ENCODE measurements at places on chromosomes 5 and 9.

DNA sequence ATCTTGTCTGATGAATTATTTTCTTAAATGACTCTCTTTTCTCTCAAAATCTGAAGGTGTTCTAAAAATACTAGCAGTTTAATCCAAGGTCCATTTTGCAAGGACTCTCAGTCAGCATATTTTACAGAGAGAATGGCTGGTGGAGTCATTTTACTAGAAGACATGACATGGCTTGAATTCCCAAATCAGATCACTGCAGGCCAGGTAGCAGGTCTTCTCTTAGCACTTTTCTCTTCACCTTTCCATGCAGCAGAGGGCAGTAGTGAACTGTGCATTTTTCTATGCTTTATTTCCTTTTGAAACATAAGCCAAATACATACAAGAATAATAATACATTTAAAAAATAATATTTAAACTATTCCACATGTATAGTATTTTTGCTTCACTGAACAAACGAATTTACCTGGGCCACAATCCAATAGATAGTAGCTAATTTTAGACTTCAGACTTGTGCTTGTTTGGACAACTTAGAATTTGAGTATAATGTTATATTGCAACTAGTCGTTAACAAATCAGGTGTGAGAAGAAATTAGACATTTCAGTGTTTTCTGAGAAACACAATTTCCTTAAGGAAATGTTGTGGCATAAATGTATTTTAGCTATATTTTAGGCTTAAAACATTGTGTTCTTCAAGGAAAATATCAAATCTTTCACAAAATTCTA, 289.4 kb upstream of the DAB2 start:
- no peaks in the 10 kb centered on the region for H3K36me3 ChIP-seq
- no peak overlapping the region for H3K4me3 ChIP-seq
- peak; percentile 74 for DNase-seq

DNA sequence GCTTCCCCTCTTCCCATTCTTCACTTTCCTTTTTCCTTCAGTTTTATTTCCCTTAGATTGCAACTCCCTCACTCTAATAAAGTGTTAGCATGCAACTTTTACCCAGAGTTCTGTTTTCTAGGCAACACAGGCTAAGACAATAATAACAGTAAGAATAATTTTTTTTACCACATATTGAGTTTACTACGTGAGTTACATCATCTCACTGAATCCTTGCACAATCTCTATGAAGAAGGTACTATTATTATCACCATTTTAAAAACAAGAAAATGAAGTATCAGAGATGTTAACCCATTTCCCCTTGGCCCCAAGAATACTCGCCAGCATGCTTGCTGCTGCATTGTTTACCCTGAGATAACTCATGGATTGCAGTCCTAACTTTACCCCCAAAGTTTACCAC, 53.7 kb upstream of the SMIM32 start:
- H3K4me1 ChIP-seq: peaks cover 9% of the 10 kb centered on the region
- no peak for DNase-seq

GRCh38 chr5:176901260-176902101, 2.3 kb upstream of the HK3 start:
- H3K4me3 ChIP-seq: no peak overlapping the region
- H3K4me1 ChIP-seq: peaks cover 21% of the 10 kb centered on the region
- peak overlapping the region; percentile 96 for H3K27ac ChIP-seq
- DNase-seq: no peak
- no peaks in the 10 kb centered on the region for H3K27me3 ChIP-seq
- H3K36me3 ChIP-seq: peaks cover 13% of the 10 kb centered on the region

DNA sequence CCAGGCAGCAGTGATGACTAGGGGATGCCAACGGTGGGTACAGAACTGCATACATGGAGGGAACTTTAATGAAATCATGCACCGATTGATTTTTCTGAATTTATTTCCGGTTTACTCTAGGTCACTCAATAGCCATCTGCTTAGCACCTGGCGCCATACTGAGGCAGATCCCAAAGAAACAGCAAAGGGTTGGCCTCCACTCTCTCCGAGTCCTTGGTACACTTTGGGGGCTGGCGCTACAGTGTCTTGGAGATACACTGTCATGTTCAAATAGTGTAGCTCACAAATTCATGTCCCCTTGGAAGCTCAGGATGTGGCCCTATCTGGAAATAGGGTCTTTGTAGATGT, 116.3 kb downstream of the BOD1 start:
- no peak for DNase-seq
- no peak overlapping the region for H3K4me3 ChIP-seq
- no peak overlapping the region for H3K27ac ChIP-seq
- H3K4me1 ChIP-seq: peaks cover 20% of the 10 kb centered on the region
- peaks cover 11% of the 10 kb centered on the region for H3K27me3 ChIP-seq
- no peaks in the 10 kb centered on the region for H3K36me3 ChIP-seq

DNA sequence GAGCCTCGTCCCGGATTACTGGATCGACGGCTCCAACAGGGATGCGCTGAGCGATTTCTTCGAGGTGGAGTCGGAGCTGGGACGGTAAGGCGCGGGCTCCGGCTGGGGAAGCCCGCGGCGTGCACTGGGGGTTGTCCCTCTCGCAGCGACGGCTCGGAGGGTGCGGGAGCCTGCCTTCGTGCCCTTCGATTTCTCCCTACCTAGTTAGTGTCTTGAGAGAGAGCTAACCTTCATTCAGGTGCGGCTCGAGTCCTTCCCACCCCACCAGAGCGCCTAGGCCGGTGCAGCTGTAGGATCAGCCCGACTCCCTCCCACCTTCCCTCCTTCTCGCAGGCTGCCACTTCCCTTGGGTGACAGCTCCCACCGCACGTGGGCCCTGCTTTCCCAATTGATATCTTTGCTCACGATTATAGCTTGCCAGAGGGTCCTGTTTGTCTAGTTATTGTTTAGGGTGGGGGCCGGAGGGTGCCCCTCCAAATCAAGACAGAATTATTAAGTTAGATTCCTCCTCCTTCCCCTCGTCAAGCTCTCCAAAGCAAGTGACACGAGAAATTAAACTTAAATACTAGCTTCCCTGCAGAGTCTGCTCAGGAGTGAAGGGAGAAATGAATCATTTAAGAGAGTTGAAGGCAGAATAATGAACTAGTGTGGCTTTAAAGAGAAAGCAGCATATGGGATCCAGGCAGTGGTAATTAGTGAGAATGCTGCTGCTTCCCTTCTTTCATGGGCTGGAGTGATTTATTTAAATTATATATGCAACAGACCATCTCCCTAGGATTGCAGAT, 569 bp downstream of the CAMK4 start:
- H3K27me3 ChIP-seq: no peaks in the 10 kb centered on the region
- H3K36me3 ChIP-seq: no peaks in the 10 kb centered on the region
- DNase-seq: no peak

DNA sequence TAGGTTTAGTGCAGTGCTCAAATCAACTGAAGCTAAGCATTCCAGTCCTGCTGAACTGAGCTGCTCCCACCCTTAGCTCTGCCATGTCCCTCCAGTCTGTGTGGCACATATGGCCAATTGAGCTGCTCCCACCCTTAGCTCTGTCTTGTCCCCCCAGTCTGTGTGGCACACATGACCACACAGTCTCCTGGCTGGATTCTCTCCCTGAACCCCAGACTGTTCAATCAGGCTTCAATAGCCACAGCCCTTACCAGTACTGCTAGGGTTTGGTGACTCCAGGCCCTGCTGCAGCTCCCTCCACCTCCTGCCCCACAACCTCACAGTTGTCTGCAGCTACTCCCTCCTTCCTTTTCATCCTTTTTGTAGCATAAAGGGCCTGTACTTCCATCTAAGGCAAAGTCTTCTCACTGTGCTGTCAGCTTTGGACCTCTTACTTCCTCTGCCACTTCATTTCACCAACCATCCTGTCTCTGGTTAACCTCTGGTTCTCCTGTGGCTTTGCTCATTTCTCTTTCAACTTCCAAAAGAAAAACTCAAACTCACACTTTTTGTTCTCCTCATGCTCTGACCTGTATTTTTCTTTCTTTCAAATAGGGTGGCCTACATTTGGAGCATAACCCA, 50.8 kb downstream of the ADAMTS12 start:
- H3K4me1 ChIP-seq: peaks cover 11% of the 10 kb centered on the region
- no peak for DNase-seq
- H3K27ac ChIP-seq: no peak overlapping the region
- no peak overlapping the region for H3K4me3 ChIP-seq
- H3K27me3 ChIP-seq: no peaks in the 10 kb centered on the region
- H3K36me3 ChIP-seq: no peaks in the 10 kb centered on the region

- no peak for DNase-seq
- H3K27me3 ChIP-seq: peaks cover 10% of the 10 kb centered on the region
- H3K27ac ChIP-seq: no peak overlapping the region
- H3K4me3 ChIP-seq: no peak overlapping the region
- H3K36me3 ChIP-seq: peaks cover 9% of the 10 kb centered on the region
- peaks cover 17% of the 10 kb centered on the region for H3K4me1 ChIP-seq
These were observed 190.1 kb upstream of the WWC1 start for GRCh38 chr5:168101352-168101751.

GRCh38 chr9:121889990-121890563, 203.0 kb downstream of the TTLL11 start:
- peaks cover 44% of the 10 kb centered on the region for H3K4me1 ChIP-seq
- H3K27me3 ChIP-seq: no peaks in the 10 kb centered on the region
- H3K4me3 ChIP-seq: no peak overlapping the region
- peak; percentile 76 for DNase-seq

GRCh38 chr9:129595311-129595741, 25.6 kb downstream of the C9orf50 start:
- no peak for DNase-seq
- no peak overlapping the region for H3K27ac ChIP-seq
- peaks cover 26% of the 10 kb centered on the region for H3K4me1 ChIP-seq
- no peak overlapping the region for H3K4me3 ChIP-seq

DNA sequence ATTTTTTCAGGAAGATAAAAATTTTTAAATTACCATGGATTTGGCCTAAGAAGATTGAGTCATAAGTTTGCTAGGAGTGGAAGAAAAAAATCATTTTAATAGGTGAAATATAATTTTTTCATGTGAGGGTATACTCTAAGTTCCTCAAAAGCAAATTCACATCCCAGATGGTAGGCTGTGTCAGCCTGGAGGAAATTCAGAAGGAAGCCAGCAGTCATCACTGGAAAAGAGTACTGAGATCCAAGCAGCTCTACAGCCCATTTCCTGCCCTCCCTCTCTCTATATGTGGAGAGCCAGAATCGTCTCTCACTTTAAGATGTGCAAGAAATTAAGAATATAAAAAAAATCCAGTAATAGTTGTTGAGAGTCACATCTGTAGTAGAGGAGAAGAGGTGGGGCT, 126.5 kb upstream of the CDH18 start:
- no peak overlapping the region for H3K27ac ChIP-seq
- no peaks in the 10 kb centered on the region for H3K27me3 ChIP-seq
- no peaks in the 10 kb centered on the region for H3K4me1 ChIP-seq
- no peak for DNase-seq
- no peak overlapping the region for H3K4me3 ChIP-seq
- H3K36me3 ChIP-seq: no peaks in the 10 kb centered on the region

GRCh38 chr5:54619731-54620130, 102.2 kb downstream of the SNX18 start:
- no peak overlapping the region for H3K27ac ChIP-seq
- H3K4me3 ChIP-seq: no peak overlapping the region
- no peaks in the 10 kb centered on the region for H3K4me1 ChIP-seq
- no peaks in the 10 kb centered on the region for H3K27me3 ChIP-seq
- no peak for DNase-seq
- H3K36me3 ChIP-seq: no peaks in the 10 kb centered on the region

DNA sequence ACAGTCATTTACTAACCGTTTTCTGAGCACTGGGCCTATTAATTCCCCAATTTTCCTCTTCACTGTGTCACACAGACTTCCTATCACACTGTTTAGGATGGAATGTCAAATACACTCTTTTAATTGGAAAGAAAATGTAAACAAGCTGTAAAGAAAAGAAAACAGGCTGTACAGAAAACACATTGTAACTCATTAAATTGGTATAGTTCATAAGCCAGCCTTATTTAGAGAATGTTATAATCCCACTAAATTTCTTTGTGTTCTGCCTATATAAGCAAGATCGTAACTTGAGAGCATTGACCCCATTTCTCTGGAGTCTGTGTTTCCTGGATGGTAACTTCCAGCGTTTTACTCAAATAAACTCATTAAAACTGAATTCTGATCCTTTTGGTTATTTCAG, 46.5 kb downstream of the TARS1 start:
- H3K36me3 ChIP-seq: no peaks in the 10 kb centered on the region
- no peak overlapping the region for H3K27ac ChIP-seq
- DNase-seq: no peak
- H3K4me1 ChIP-seq: no peaks in the 10 kb centered on the region
- H3K27me3 ChIP-seq: no peaks in the 10 kb centered on the region

GRCh38 chr9:137691646-137692351, 73.0 kb downstream of the EHMT1 start:
- H3K4me3 ChIP-seq: no peak overlapping the region
- H3K27ac ChIP-seq: no peak overlapping the region
- H3K4me1 ChIP-seq: peaks cover 26% of the 10 kb centered on the region
- H3K36me3 ChIP-seq: peaks cover 2% of the 10 kb centered on the region
- H3K27me3 ChIP-seq: no peaks in the 10 kb centered on the region

- no peaks in the 10 kb centered on the region for H3K27me3 ChIP-seq
- H3K36me3 ChIP-seq: peaks cover 7% of the 10 kb centered on the region
- H3K27ac ChIP-seq: no peak overlapping the region
- H3K4me1 ChIP-seq: no peaks in the 10 kb centered on the region
- no peak overlapping the region for H3K4me3 ChIP-seq
These were observed 35.4 kb upstream of the BNIP1 start for GRCh38 chr5:173108914-173109313.

GRCh38 chr5:383621-384020, 59.4 kb upstream of the EXOC3 start:
- no peak overlapping the region for H3K4me3 ChIP-seq
- H3K4me1 ChIP-seq: peaks cover 4% of the 10 kb centered on the region
- no peak overlapping the region for H3K27ac ChIP-seq
- DNase-seq: no peak
- no peaks in the 10 kb centered on the region for H3K27me3 ChIP-seq

DNA sequence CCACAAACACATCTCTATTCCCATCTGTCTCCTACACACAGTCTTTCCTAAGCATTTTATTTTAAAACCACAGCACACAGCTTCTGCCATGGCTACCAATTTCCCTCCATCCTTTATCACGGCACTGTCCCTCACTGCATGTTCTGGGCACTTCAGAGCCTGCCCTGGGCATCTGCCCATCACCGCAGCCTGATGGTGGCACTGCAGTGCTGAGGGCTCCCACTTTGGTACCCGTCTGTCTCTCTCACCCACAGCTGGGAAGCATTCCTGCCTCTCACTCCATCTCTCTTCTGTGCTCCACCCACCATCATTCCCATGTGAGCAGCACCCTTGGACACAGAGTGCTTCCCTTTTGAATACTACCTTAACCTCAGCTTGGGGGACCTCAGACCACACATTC, 31.7 kb downstream of the ZDHHC11 start:
- no peak overlapping the region for H3K4me3 ChIP-seq
- peaks cover 4% of the 10 kb centered on the region for H3K36me3 ChIP-seq
- H3K4me1 ChIP-seq: no peaks in the 10 kb centered on the region
- no peak for DNase-seq

DNA sequence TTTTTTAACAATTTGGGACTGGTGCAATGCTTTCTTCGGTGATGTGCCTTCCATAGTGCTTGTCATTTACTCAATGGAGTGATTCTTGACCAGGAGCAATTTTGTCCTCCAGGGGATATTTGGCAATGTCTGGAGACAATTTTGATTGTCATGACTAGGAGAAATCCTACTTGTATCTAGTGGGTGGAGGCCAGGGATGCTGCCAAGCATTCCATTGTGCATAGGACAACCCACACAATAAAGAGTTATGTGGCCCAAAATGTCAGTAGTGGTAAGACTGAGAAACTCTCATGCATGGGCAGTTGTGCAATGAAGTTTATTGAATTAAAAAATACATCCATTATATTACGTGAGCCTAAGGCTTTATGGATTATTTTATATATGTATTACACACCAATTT, 70.5 kb downstream of the FOCAD start:
- no peak for DNase-seq
- H3K36me3 ChIP-seq: no peaks in the 10 kb centered on the region
- H3K27ac ChIP-seq: no peak overlapping the region
- no peak overlapping the region for H3K4me3 ChIP-seq
- no peaks in the 10 kb centered on the region for H3K27me3 ChIP-seq

All from mesenchymal stem cell (in vitro differentiated cells and primary cell).